Fibroblast of skin of right biceps (primary cell): ENCODE measurements at places on chromosomes 6 and 20.
A peak's percentile ranks its signal among the peaks of the same experiment; 100 is the strongest.

GRCh38 chr20:51562332-51563173 is 20.0 kb upstream of the NFATC2 start:
- DNase-seq = peak; percentile 97

DNA sequence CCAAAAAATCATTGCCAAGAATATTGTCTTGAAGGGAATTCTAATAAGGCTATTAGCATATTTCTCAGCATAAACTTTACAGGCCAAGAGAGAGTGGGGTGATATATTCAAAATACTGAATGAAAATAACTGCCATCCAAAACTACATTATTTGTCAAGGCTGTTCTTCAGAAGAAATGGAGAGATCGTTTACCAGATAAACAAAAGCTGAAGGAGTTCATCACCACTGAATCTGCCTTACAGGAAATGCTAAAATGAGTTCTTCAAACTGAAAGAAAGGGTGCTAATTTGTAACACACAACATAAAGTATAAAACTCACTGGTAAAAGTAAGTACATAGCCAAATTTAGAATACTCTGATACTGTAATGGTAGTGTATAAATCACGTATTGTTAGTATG is 517.0 kb downstream of the TENT5A start:
- no peak for DNase-seq

DNA sequence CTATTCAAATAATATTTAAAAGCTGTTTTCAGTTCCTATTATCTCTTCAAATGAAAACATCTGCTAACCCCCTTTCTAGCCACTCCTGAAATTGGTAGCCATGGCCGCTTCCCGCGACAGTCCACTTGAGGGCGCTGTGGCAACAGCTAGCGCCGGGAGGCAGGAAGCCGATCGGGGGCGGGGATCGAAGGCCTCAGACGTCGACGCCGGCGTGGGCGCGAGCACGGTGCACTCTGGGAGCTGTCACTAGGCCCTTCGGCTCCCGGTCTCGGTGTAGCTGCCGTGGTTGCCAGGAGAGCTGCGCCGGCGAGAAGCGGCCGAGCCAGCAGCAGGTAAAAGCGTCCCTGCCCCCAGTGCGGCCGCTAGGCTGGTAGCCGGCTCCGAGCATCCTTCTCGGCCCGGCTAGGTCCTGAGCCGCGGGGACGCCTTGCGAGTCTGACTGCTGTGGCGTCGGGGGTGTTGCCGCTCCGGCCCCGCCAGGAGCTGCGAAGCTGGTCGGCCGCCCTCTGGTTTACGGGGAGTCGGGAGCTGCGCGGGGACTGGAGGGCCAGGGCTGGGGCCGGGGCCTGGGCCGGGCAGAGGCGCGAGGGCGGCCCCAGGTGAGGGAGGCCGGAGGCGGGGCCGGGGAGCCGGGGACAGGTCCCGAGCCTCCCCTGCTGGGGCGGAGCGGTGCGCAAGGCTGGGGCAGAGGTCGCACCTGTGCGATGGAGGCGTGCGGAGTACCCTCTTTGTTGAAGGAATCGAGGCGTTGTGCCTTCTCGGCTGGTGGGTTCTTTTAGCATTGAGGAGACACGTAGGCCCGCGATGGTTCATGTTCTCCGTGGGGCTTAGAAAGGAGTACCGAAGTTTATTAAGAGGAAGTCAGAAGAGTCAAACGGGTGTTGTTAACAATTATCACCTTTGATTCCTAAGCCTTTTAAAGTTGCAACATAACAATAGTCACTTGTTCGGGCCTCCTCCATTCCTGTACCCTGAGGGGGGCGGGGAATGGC is at the start of gene DOP1A:
Gene DOP1A (plus strand): TSS at position 224 of the 992 bp plus-strand sequence. CDS start 29,307 bp downstream, outside the sequence.
- peak; percentile 91 for DNase-seq

- DNase-seq = no peak
These were observed 103.0 kb upstream of the SYNDIG1 start for GRCh38 chr20:24366336-24367004.

DNA sequence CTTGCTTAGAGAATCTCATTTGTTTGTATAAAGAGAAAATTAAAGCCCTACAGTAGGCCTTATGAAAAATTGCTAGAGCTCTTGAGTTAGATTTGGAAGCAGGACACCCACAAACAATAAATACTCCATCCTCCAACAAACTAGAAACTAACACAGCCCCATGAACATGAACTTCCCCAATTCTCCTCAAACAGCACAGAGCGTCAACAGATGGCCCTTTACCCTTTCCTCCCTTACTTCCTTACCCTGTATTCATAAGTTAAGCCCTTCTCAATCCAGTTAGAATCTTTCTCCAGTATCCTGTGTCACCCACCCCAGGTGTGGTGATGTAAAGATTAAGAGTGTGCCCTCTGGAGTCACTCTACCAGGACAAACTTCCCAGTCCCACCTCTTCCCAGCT is 113.7 kb downstream of the UNC5CL start:
- no peak for DNase-seq

DNA sequence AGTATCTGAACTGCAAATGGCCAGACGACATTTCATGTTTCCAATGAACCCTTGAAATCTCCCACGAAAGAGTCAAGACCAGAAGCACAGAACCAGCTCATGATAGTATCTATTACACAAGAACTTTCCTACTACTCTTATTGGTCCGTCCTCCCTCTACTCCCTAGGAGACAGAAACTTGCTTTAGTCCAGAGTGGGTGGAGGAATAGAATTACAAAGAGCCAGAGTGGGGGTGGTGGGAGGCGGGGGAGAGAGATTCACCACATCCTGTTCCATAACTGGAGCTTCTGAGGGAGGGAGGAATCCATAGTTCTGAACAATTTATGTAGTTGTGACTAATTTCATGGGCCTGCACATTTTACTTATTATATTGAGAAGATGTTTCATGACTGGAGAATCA is 18.5 kb upstream of the WFDC10A start:
- DNase-seq = peak; percentile 93

DNA sequence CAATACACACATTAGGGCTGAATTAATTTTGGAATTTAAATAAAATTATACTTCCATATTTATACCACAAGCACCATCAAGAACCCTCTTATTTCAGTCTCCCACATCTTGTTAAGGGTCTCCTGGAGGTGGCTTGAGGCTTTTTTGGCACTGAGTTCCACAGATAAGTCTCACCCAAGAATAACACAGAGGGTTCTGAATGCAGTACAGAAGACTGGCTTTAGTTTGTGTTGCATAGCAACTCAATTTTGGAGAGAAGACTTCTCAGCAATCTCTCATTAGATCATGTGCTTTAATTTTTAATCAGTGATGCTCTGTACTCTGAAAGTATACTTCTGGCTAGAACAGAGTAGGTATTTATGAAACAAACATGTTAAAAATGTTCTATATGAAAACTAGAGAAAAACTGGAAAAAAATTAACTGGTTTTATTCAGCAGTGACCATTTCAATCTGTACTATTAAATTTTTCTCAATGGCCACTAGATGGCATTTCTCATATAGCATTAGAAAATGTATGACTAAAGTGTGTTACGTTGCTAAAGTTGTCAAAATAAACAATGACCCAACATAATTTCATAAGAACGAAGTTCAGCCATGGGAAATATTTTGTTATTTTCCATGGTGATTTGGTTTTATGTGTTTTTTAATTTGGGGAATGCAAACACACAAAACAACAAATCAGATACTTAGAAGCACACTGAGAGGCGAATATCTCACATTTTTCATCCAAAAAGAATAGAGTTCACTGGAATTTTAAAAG is 32.7 kb upstream of the MAP7 start:
- peak; percentile 74 for DNase-seq

GRCh38 chr6:109508166-109508860 is 25.3 kb upstream of the ZBTB24 start:
- no peak for DNase-seq

GRCh38 chr6:147157930-147158329 is 46.3 kb upstream of the STXBP5 start:
- DNase-seq = no peak

GRCh38 chr6:106855117-106855516 is 119.4 kb downstream of the CD24 start:
- no peak for DNase-seq

GRCh38 chr6:131740161-131740560 is 29.3 kb upstream of the CTAGE9 start:
- peak; percentile 65 for DNase-seq

DNA sequence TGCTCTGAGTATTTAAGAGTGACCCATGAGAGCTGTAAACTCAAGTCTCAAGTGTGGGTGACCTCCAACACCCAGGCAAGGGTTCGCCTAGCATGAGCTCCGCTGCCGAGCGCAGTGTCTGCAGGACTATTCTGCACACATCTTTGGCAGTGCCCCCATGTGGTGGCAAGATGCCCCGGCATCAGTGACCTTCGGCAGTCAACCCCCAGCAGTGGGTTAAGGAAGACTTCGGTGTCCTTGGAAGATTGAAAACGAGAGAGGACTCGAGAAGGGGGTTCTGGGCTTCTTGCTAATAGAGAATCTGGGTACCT is 43.1 kb downstream of the RBM38 start:
- DNase-seq = no peak

- no peak for DNase-seq
These were observed 16.7 kb downstream of the PMEPA1 start for GRCh38 chr20:57693002-57693582.

DNA sequence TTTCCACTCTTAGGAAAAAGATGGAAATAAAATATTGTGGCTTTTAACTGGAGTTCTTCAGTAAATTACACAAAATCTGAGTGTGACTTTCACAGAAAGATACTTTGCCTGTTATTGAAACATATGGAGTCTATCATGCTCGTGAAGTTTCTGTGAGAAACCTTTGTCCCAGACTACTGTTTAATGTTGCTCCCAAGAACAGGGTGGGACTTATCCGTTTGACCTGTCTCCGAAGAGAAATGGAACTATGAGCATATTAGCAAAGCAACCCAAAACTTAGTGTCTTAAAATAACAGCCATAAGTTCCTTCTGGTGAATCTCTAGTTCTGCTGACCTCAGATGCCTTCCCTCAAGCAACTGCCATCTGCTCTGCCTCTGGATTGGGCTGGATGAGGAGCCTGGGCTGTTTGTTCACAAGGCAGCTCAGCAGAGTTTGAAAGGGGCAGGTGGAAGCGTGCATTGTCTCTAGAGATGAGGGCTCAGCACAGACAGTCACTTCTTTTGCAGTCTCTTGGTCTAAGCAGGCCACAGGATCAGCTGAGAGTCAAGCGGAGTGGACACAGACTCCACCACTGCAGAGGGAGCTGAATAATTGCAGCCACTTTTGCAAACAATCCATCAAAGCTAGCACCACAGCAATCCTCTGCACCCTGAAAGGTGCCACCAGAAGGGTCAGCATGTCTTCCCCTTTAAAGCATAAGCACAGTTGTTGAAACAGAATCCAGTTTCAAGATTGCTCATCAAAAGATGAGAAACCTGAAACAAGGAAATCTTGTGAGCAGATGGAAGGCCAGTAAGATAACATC is 52.8 kb downstream of the MYB start:
- DNase-seq = no peak

DNA sequence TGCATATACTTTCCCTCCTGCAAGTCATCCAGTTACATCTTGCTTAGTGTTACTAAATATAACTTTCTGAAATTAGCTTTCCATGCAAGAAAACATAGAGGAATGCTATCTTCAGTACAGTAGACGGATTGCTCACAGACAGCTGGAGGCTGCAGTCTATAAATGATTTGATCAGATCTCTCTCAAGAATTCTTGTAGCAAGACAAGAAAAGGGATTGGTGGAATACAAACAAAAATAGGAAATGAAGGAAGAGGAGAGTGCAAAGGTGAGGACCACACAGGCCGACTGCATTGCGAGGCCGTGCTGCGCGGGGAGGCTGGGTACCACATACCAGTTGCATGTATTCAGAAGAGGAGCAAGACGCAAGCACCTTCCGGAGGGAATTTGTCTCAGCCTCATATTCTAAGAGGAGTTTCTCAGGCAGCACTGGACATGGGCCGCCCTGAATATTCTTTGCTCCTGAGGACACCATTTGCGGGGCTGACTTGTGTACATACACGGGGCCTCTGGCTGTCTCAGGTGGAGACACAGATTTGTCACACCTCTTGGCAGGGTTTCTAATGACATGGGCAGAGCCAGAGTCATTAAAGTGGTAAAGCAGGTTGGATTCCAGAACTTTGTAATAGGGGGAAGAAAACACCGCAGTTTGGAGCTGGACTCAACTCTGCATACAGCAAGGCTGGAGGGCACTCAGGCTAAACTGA is 22.7 kb upstream of the KIF25 start:
- peak; percentile 29 for DNase-seq

GRCh38 chr6:84517741-84518530 is 246.5 kb downstream of the TBX18 start:
- no peak for DNase-seq

DNA sequence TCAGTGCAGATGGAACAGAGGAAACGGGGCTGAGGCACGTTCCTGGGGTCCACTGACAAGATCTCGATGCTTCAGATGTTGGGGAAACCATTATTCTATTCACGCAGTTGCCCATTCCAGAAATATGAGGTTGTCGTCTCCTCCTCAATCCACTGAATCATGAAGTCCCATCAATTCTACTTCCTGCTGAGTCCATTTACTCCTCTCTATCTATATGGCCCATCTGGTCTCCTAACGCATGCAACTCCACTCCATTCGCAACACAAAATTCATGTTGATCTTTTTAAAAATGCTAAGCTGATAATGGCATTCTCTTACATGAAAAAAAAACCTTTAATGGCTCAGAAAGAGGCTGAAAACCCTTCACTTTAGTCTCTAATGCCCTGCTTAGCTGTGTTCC is 37.5 kb downstream of the MAP3K5 start:
- DNase-seq = no peak

- no peak for DNase-seq
These were observed 248.4 kb upstream of the JARID2 start for GRCh38 chr6:14997507-14997906.

DNA sequence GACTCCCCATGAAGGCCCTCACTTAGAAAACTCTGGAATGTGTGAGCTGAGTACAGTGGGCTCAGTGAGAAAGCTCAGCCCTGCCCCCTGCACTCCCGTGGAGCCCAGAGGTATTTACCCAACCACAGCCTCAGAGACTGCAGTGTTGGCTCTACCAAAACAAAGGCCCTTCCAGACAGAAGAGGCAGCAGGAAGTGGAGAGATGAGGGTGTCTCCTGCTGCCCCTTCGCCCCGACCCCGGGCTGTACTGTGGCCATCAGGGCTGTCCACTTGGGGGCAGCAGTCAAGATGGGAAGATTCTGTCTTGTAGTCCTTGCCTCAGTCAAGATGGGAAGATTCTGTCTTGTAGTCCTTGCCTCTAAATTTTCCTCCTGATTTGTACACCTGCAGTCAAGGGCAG is 341.3 kb downstream of the TAF4 start:
- DNase-seq = no peak

GRCh38 chr6:35280903-35281302 is 16.7 kb upstream of the DEF6 start:
- DNase-seq = no peak

GRCh38 chr20:19522071-19522801 is 235.8 kb upstream of the RIN2 start:
- DNase-seq = no peak
